ENCODE measurements at places on chromosomes 7 and 10.

DNA sequence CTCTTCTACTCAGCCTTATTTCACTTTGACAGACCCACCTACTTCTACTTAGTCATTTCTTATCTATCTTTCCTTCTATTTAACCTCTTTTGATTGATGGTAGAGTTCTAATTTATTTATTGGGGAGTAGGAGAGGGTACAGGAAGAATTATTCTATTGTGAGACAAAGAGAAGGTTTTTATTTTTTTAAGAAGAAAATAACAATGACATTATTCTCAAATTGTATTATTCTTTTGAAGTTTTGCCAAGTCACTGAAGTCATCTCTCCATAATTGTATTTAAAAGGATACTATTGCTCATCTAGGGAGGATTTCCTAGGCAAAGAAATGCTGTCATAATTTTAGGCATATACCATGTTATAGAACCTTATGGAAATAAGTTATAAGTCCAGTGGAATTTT, 52.7 kb downstream of the ITGB8 start:
- DNase-seq = no peak

DNA sequence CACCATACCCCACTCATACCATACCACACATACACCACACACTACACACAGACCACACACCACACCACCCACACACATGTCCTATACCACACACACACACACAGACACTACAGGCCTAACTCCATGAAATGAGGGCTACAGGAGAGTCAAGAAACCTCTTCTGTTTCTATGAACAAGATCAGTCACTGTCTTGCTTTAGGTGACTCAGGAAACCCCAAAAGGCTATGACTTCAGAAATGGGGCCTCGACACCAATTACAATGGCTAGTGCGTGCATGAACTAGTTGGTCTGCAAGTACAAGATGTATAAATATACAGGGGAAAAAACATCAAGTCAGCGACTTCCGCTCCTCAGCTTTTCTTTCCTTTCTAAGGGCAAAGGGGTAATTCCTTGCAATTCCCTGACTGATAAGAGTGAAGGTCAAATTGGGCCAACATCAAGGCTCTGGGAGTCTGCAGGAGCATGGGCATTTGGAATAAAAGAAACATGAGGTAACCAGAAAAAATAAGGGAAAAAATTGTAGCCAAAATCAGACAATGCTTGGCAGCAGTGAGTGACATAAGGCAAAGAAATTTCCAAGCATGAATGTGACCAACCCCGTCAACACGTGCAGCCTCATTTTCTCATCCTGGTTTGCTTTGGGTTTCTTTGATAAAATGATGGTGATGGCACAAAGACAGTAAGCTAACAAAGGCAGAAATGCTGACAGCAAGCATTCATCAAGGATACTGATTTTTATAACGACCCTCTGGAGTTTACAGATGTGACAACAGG, 1.5 kb downstream of the PKD1L1 start:
- DNase-seq = no peak

- no peak for DNase-seq
Measured at GRCh38 chr7:128011131-128011661, 20.0 kb downstream of the LRRC4 start.

GRCh38 chr10:118569882-118570252, 25.6 kb downstream of the PRLHR start:
- no peak for DNase-seq

GRCh38 chr7:152859781-152860191, 100.2 kb downstream of the ACTR3B start:
- DNase-seq = no peak

GRCh38 chr7:142300689-142301088, 42.8 kb upstream of the PRSS58 start:
- peak; percentile 37 for DNase-seq
